Stimulated activated CD8-positive, alpha-beta memory T cell treated with anti-CD3 and anti-CD28 coated beads, Interleukin-4, amount 100 ng/mL, for 4 hours (primary cell): ENCODE measurements at places on chromosomes 3 and 15.

- no peak for DNase-seq
Measured at GRCh38 chr3:119738741-119739140, 35.9 kb downstream of the CFAP91 start.

GRCh38 chr15:68432441-68433064, 590 bp upstream of the ITGA11 start:
- no peak for DNase-seq

DNA sequence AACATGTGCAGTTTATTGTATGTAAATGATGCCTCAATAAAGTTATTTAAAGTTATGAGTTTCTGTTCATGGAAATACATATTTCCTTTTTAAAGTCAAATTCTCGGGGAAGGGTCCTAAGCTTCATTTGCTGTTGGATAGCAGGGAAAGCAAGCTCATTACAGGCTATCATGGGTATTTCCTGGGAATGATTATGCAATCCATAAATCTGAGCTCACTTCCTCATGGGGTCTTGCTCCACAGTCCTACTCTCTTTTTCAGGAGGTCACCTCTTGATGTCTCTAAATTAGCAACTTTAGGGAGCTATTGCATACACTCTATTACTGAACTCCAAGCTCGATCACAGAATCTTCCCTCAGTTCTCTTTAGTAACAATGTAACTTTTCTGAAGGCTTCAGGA, 69.9 kb upstream of the TP63 start:
- no peak for DNase-seq

GRCh38 chr3:76888856-76889255, 151.0 kb upstream of the ROBO2 start:
- DNase-seq, result no peak

- DNase-seq, result no peak
Measured at GRCh38 chr15:38627689-38628277, 63.2 kb upstream of the RASGRP1 start.

- DNase-seq, result peak; percentile 21
Measured at GRCh38 chr15:90388462-90389380, 679 bp downstream of the IQGAP1 start.

DNA sequence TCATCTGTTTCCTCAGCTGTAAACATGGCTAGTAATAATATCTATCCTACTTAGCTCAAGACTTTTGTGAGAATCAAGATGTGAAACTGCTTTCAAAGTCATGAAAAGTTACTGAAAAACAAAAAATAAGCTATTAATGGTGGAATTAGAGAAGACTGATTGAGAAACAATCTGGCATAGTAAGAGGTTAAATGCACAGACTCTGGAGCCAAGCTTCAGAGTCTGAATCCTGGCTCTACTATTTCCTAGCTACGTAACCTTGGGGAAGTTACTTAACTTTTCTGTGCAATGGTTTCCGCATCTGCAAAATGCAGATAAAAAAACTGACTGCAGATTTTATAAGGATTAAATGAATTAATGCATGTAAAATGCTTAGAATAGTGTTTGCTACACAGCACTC, 28.8 kb downstream of the LRRFIP2 start:
- DNase-seq, result no peak

- DNase-seq, result no peak
Measured at GRCh38 chr3:126317029-126317996, 39.9 kb downstream of the KLF15 start.

DNA sequence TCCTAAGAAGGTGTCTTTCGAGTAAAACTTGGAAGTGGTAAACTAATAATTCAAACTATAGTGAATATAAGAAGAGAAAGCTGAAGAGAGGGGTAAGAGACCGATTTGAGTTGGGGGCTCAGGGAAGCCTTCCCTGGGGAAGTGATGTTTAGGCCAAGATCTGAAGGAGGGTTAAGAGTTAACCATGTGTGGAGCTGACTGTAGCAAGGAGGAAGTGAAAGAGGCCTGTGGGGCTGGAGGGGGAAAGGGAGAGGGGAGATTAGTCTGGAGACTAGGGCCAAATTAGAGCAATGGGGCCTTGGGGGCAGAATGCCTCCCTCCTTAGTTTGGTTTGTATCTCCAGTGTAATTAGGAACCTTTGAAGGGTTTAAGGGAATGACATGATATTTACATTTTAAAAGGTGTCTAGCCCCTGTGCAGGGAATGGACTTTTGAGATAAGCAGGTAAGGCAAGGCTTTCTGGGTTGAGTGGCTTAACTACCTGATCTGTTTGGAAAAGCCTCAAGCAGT, 2.2 kb downstream of the ZNF592 start:
- no peak for DNase-seq

GRCh38 chr3:132245552-132246142, 71.6 kb upstream of the ACP3 start:
- DNase-seq, result no peak

- DNase-seq, result no peak
Measured at GRCh38 chr15:78069462-78070029, 8.0 kb downstream of the TBC1D2B start.

DNA sequence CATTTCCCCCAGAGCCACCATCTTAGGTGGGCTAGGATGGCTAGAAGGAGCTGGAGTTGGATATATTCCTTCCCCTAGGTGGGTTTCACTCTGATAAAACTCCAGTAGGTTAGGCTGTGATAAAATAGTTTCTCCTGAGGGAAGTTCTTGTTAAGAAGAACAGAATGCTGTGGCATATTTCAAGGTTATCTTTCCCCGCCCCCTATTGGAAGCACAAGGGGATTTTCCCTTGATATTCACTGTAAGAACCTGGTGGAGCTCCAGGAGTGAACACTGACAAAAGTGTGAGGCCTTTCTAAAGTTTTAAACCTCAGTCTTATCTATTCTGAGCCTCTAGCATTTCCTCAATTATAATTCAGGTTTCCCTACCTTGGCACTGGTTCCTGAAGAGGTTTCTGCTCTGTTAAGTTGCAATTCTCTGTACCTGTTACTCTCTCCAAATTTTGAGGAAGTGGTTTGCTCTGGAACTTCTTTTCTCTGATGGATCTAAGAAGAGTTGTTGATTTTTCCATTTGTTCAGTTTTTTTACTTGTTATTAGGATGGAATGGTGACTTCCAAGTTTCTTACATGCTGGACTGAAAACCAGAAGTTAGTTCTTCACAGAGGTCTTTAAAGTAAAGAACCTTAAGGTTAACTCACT, 113.5 kb downstream of the GMPS start:
- no peak for DNase-seq

GRCh38 chr3:79598594-79598993, 169.2 kb downstream of the ROBO1 start:
- no peak for DNase-seq
